ENCODE measurements at places on chromosomes 1 and 21. TPM values are rescaled to one million over a fixed set of nuclear protein-coding genes. Genes with fewer than 3 reads are reported as not detected.

- DNase-seq = no peak
Measured at GRCh38 chr1:197967066-197967465, 49.9 kb downstream of the LHX9 start.

DNA sequence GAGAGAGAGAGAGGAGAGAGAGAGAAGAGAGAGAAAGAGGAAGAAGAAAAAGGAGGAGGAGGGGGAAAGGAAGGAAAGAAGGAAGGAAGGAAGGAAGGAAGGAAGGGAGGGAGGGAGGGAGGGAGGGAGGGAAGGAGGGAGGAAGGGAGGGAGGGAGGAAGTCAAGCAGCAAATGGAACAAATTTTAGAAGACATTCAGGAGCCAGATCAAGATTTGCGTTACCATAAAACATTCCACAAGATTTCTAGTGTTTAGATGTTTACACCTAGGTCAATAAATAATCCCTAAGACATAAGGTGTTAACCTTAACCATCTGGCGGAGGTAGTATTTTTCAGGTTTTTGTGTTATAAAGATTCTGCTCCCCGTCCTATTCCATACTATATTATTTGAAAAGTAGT is 1320.1 kb upstream of the PRMT6 start:
- no peak for DNase-seq

- no peak for DNase-seq
Measured at GRCh38 chr1:190095596-190095995, 382.1 kb downstream of the BRINP3 start.

- DNase-seq = no peak
Measured at GRCh38 chr1:2962946-2963345, 58.3 kb upstream of the ACTRT2 start.

- DNase-seq = no peak
Measured at GRCh38 chr1:161032409-161032808, 6.4 kb downstream of the TSTD1 start.

GRCh38 chr21:43634618-43635017 is 24.7 kb downstream of the HSF2BP start:
- DNase-seq = no peak

GRCh38 chr1:200228486-200228885 is 181.3 kb downstream of the ZNF281 start:
- DNase-seq = no peak

The LYPD8 gene
- 310 TPM for total RNA-seq

The TMEM240 gene
- total RNA-seq = 0.91 TPM

The MCOLN2 gene
- 15.4 TPM for total RNA-seq

The FBXO44 gene
- 7.5 TPM for total RNA-seq

The GJC2 gene
- total RNA-seq = 1.2 TPM

Measured in colonic mucosa (tissue), 4 donors.